ENCODE measurements at places on chromosomes 2 and 18.

GRCh38 chr2:15968280-15969178 lies 28.2 kb downstream of the MYCN start:
- DNase-seq = no peak

DNA sequence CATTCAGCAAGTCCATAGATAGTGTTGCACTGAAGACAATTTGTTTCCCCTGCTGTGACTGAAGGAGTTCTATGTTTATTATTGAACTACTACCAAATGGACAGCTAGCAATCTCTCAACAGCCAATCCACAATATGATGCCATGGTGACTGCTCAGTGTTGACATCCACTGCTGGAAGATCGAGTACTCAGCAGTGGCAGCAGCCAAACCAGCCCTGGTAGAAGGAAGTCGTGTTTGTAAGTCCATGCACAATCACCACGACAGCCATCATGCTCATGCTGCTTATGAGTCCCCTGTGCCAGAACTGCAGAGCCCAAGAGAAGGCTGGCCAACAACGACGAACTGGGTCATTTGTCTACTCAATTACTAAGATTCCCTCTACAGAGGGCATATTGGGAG lies 66.4 kb downstream of the OSR1 start:
- no peak for DNase-seq

GRCh38 chr2:207711750-207712530 lies 500 bp downstream of the CCNYL1 start:
- DNase-seq = no peak

DNA sequence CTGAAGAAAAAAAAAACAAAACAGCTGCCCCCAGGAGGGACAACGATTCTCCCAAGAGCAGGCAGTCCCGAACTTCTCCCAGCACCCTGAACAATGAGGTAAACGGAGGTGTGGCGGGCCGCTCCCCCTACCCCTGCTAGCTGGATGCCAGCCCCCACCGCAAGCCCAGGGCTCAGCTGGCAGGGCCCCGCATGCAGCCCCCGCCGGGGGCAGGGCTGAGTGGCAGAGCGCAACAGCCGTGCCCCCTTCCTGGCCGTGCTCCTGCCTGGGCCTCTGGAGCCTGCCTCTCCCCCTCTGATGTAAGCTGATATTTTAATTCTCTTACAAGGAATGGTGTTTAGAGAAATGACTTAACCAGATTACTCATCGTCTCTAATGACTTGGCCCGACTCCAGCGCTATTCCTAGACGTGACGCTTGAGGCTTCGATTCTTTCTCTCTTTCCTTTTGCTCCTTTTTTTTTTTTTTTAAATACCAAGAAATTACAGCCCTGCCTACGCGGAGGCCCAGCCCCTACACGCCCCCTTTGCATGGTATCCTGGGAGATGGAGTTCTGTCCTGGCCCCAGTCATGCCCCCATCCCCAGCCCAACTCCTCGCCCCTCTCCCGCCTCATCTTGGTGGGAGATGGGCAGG lies 4.6 kb upstream of the ARID5A start:
- peak; percentile 42 for DNase-seq

GRCh38 chr2:144249035-144249637 lies 270.8 kb downstream of the ZEB2 start:
- DNase-seq = no peak

DNA sequence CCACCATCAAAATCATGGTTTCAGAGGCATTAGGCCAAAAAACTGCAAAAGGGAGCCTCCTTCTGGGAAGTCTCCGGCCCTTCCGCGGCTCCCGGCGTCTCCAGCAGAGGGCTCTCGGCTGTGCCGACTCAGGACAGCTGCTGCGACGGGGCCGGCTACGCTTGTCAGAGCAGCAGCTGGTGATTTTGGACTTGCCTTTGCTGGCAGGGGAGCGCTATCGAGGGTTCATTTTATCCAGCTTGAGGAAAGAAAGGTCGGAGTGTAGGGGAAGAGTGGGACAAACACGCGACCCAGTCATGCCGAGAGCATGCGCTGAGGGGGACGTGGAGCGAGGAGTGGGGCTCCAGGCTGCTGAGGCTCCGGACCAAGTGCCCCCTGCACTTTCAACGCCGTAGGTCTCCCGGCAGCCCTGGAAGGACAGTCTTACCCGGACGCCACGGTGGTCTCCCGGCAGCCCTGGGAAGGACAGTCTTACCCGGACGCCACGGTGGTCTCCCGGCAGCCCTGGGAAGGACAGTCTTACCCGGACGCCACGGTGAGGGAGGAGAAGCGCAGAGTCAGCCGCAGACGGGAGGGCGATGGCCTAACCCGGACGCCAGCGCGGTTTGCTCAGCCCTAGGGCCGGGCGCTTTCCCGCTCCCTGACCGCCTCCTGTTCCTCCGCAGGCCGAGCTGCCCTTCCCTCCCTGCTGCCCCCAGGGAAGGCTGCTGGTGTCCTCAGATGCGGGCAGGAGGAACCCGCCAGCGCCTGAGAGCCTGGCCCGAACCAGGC lies 21.7 kb downstream of the DDX18 start:
- DNase-seq = peak; percentile 71

- DNase-seq = no peak
These were observed 36.2 kb upstream of the IGFBP2 start for GRCh38 chr2:216596980-216597509.
